ENCODE measurements at places on chromosomes 7 and 10. TPM values are rescaled to one million over a fixed set of nuclear protein-coding genes. Genes with fewer than 3 reads are reported as not detected.

CPN1 gene
- total RNA-seq, result not detected

CYP2C19 gene
- not detected for total RNA-seq

TUBAL3 gene
- not detected for total RNA-seq

FGFBP3 gene
- 49.0 TPM for total RNA-seq

GRCh38 chr7:1321411-1322239 is 89.0 kb downstream of the UNCX start:
- H3K4me3 ChIP-seq, result no peak overlapping the region
- H3K4me1 ChIP-seq, result no peaks in the 10 kb centered on the region
- no peaks in the 10 kb centered on the region for H3K36me3 ChIP-seq

DNA sequence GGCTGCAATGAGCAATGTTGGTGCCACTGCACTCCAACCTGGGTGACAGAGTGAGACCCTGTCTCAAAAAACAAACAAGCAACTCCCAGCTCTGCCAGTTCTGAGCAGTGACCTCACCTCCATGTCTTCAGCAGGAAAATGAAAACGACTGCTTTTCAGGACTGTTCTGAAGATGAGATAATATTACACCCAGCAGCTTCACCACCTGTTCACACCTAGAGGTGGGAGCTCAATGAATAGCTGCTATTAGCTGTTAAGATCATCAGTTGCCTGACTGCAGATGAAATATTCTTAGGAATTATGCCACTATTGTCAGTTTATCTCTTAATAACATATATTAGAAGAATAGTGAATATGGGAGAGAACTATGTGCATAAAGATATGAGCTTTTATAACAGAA is 48.4 kb upstream of the CYTH3 start:
- no peak for DNase-seq
- H3K36me3 ChIP-seq, result no peaks in the 10 kb centered on the region
- H3K27ac ChIP-seq, result no peak overlapping the region
- no peaks in the 10 kb centered on the region for H3K27me3 ChIP-seq
- H3K4me3 ChIP-seq, result no peak overlapping the region
- H3K4me1 ChIP-seq, result peaks cover 3% of the 10 kb centered on the region

DNA sequence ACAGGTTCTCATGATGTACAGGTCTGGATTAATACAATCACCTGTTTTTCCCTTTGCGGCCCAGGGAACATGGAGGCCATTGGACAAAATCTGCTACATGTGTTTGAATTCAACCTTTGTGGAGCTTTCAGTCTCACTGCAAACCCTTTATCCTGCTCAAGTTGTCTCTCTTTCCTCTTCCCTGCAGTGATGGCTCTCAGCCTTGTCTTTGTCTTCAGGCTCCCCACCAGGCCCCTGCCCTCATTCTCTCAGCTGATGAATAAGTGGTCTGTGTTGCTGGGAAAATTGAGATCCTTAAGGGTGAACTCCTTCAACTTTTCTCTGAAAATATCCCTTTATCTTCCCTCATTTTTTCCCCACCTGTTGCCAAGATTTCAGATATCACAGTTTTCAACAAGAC is 791.2 kb downstream of the GRID1 start:
- no peaks in the 10 kb centered on the region for H3K27me3 ChIP-seq
- H3K4me3 ChIP-seq, result no peak overlapping the region
- no peaks in the 10 kb centered on the region for H3K36me3 ChIP-seq
- H3K4me1 ChIP-seq, result peaks cover 2% of the 10 kb centered on the region

GRCh38 chr10:112732277-112732921 is 217.6 kb upstream of the TCF7L2 start:
- H3K27me3 ChIP-seq, result no peaks in the 10 kb centered on the region
- H3K36me3 ChIP-seq, result peaks cover 3% of the 10 kb centered on the region
- no peak overlapping the region for H3K4me3 ChIP-seq
- H3K4me1 ChIP-seq, result peaks cover 17% of the 10 kb centered on the region
- H3K27ac ChIP-seq, result peak overlapping the region; percentile 55

DNA sequence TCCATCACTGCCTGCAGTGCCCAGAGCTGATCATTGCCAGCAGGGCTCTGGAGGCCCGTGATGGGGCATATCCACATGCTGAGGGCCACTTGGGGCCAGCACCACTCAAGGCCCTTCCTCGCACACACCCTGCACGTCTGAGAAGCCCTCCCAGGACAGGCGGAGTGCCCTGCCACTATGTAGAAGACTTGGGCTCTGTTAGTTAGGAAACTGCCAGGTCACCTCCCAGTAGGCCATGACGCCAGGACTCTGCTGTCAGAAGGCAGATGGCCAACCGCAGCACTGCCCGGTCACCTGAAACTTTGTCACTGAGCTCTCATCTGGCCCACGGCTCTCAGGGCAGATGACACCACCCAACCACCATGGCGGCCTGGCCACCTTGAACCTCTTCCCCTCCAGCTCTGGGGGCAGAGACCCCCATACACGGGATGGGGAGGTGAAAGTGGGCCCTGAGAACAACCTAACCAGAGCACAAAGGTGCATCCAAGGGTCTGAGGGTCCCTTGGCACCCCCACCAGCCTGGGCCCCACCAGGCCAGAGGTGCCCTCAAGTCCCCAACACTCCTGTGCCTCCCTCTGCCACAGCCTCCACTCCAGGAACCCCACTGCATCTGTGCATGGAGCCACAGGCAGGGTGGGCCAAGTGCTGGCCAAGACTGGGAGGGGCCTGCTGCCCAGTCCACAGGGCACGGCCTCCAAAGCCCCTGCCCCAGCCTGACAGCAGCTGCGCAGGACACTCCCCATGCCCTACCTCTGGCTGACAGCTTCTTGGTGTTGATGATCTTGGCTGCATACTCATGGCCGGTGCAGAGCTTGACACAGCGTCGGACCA is 41.8 kb downstream of the CAMK2B start:
- no peaks in the 10 kb centered on the region for H3K36me3 ChIP-seq
- peak; percentile 14 for DNase-seq
- H3K4me3 ChIP-seq, result no peak overlapping the region
- no peaks in the 10 kb centered on the region for H3K27me3 ChIP-seq

GRCh38 chr10:113554214-113554613 is 1.4 kb downstream of the HABP2 start:
- H3K27ac ChIP-seq, result no peak overlapping the region
- H3K27me3 ChIP-seq, result peaks cover 64% of the 10 kb centered on the region
- H3K36me3 ChIP-seq, result no peaks in the 10 kb centered on the region
- no peak overlapping the region for H3K4me3 ChIP-seq
- no peak for DNase-seq
- peaks cover 2% of the 10 kb centered on the region for H3K4me1 ChIP-seq

DNA sequence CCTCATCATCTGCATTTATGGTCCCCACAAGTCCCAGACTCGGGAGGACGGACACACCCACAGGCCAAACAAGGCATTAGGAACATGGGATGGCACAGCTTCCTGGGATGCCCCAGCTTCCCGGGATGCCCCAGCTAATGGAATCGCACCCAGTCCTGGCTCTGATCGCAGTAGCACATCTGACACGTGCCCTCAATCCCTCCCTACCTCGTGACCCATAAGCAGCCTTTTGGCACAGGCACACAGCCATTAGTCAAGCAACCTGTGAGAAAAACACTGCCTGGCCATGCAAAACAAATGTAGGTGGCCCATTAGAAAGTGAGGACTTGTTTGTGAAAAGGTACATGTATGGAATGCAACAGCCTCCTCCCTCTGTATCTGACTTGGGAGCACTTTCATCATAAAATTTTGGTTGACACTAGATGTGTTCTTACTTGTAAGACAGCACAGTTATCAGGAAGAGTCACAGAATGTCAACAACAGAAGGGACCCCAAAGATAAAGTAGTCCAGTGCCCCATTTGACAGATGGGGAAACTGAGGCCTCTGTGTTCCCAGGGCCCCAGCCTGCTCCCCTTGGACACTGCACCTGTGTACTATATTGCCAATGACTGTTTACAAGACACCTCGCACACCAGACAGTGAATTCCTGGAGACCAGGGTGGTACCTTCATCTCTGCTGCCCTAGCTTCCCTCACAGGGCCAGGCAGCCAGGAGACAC is 34.4 kb downstream of the DLG5 start:
- no peak overlapping the region for H3K27ac ChIP-seq
- no peak overlapping the region for H3K4me3 ChIP-seq
- H3K4me1 ChIP-seq, result peaks cover 16% of the 10 kb centered on the region
- H3K27me3 ChIP-seq, result no peaks in the 10 kb centered on the region
